Right atrium auricular region (tissue), 2 donors: ENCODE measurements at places on chromosomes 16 and 17. TPM values are rescaled to one million over a fixed set of nuclear protein-coding genes. Genes with fewer than 3 reads are reported as not detected.

The FNDC8 gene
- not detected for total RNA-seq

GRCh38 chr17:50220811-50221210 is 19.4 kb upstream of the COL1A1 start:
- DNase-seq, result no peak
- peaks cover 29% of the 10 kb centered on the region for H3K4me1 ChIP-seq
- no peaks in the 10 kb centered on the region for H3K27me3 ChIP-seq
- H3K27ac ChIP-seq, result peak overlapping the region; percentile 52
- H3K4me3 ChIP-seq, result no peak overlapping the region

DNA sequence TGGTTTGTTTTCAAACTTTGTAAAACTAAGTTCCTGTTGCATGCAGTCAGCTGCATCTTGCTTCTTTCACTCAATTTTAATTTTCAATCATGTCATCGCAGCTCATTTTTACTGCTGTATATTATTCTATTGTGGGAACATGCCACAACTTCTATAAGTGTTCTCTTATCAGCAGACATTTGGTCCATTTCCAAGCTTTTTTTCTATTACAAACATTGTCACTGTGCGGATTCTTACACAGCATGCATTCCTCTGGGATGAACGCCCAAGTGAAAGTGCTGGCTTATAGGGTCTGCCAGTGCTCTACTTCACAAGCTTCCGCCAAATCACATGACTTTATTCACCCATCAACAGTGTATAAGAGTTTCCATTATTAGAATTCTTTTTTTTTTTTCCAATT is 22.7 kb downstream of the GINS3 start:
- H3K27ac ChIP-seq, result peak overlapping the region; percentile 84
- no peaks in the 10 kb centered on the region for H3K36me3 ChIP-seq
- no peak for DNase-seq
- H3K4me3 ChIP-seq, result no peak overlapping the region

GRCh38 chr17:78224231-78225087 is 7.0 kb upstream of the TMEM235 start:
- H3K27me3 ChIP-seq, result no peaks in the 10 kb centered on the region
- H3K4me1 ChIP-seq, result no peaks in the 10 kb centered on the region
- H3K4me3 ChIP-seq, result no peak overlapping the region
- DNase-seq, result no peak
- no peaks in the 10 kb centered on the region for H3K36me3 ChIP-seq

- no peak overlapping the region for H3K4me3 ChIP-seq
- no peaks in the 10 kb centered on the region for H3K36me3 ChIP-seq
- no peak overlapping the region for H3K27ac ChIP-seq
- DNase-seq, result peak; percentile 82
These were observed 27.1 kb upstream of the CRYBA1 start for GRCh38 chr17:29219378-29220047.

GRCh38 chr16:63703612-63704011 is 1418.3 kb downstream of the CDH11 start:
- H3K4me3 ChIP-seq, result no peak overlapping the region
- no peaks in the 10 kb centered on the region for H3K27me3 ChIP-seq
- H3K27ac ChIP-seq, result no peak overlapping the region
- DNase-seq, result no peak

The DHRS7C gene
- total RNA-seq, result 79.3 TPM

The CDH16 gene
- 1.4 TPM for total RNA-seq

DNA sequence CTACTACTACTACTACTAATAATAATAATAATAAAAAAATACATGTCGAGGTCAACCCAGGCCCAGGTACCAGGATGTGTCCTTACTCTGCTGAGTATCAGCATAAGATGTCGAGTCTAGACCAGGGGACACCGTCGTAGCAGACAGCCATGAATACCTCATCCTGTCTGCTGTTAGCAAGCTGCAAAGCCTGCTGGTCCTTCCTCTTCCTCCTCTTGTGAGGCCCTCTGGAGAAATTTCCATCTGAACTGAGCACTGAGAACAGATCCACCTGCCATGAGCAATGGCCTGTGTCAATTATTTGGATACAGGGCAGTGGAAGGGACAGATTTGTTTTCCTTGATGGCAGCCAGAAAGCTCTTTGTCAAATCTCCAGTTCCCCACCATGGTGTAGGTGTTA is 168.5 kb downstream of the XYLT1 start:
- no peaks in the 10 kb centered on the region for H3K4me1 ChIP-seq
- DNase-seq, result no peak
- H3K36me3 ChIP-seq, result no peaks in the 10 kb centered on the region
- H3K27ac ChIP-seq, result no peak overlapping the region

DNA sequence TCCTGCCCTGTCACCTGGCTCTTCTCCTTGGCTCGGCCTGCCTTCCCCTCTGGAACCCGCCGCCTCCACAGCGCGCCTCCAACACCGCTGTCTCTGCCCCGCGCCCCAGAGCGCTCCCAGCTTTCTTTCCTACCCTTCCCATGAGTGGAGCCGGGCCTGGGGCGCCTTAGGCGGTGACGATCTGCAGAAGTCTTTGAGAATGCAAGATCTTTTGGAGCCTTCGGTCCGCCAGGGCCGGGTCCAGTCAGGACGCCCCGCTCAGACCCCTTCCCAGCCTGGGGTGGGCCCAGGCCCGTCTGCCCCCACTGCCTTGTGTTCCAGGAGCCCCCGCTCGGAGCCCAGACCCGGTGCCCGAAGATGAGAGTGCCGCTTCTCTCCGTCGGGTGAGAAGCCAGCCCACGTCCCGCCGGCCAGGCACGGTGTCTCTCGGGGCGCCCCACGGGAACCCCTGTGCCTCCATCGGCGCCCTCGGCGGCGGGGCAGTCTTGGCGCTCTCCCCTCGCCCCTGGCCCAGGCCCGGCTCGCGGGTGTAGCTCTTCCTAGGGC is 40.0 kb downstream of the MRM1 start:
- peaks cover 21% of the 10 kb centered on the region for H3K27me3 ChIP-seq
- H3K4me3 ChIP-seq, result no peak overlapping the region
- peaks cover 18% of the 10 kb centered on the region for H3K4me1 ChIP-seq
- DNase-seq, result no peak
- no peak overlapping the region for H3K27ac ChIP-seq

- no peaks in the 10 kb centered on the region for H3K27me3 ChIP-seq
- H3K4me3 ChIP-seq, result no peak overlapping the region
- DNase-seq, result no peak
- no peaks in the 10 kb centered on the region for H3K4me1 ChIP-seq
These were observed 185.0 kb downstream of the TANC2 start for GRCh38 chr17:63150994-63151464.

GRCh38 chr16:760545-761343 is at the start of gene MSLN:
Gene MSLN, plus strand, starts transcription at chr16:760734. Its CDS starts 1,947 bp downstream, at chr16:762681.
- no peaks in the 10 kb centered on the region for H3K27me3 ChIP-seq
- DNase-seq, result no peak
- no peak within 1 kb of the TSS for H3K4me3 ChIP-seq
- no peaks in the 10 kb centered on the region for H3K36me3 ChIP-seq

The CCL8 gene
- 0.52 TPM for total RNA-seq

DNA sequence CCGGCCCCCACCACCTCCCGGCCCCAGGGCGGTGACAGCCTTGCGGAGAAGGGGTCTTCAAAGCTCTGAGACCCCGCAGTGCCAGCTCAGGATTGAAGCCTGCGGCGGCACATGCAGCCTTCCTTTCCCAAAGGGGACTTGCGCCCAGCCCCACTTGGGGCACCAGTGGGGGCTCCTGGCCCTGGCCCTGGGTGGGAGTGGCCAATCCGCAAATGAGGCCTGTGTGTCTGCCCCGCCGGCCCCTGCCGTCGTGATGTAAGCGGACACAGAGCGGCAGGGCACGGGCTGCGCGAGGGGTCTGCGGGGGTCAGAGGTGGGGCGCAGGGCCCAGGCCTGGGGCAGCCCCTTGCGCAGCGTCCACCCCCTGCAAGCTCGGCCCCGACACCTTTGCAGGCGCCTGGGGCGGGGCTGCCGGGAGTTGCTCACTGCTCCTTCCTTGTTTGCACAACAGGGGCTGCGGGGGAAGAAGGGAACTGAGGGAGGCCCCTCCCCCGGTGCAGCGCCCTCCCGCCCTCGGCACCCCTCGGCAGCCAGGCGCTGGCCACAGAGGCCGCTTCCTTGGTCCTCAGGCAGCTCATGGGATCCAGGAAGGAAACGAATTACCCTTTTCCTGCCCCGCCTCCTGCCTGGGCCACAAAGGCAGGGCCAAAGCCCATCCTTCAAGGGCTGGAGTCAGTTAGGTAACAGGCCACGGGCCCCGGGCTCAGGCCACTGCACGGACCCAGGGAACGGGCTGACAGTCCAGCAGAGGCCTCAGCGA is 2.9 kb downstream of the SLC16A3 start:
- H3K36me3 ChIP-seq, result no peaks in the 10 kb centered on the region
- H3K27ac ChIP-seq, result peak overlapping the region; percentile 76
- peak overlapping the region; percentile 68 for H3K4me3 ChIP-seq
- H3K4me1 ChIP-seq, result no peaks in the 10 kb centered on the region

- no peak overlapping the region for H3K4me3 ChIP-seq
- H3K36me3 ChIP-seq, result peaks cover 11% of the 10 kb centered on the region
- H3K27ac ChIP-seq, result no peak overlapping the region
- no peak for DNase-seq
These were observed 18.7 kb downstream of the RHOT1 start for GRCh38 chr17:32161029-32161428.

GRCh38 chr17:44191941-44192496 is 5.2 kb downstream of the TMUB2 start:
- no peak overlapping the region for H3K27ac ChIP-seq
- no peaks in the 10 kb centered on the region for H3K27me3 ChIP-seq
- no peaks in the 10 kb centered on the region for H3K4me1 ChIP-seq
- no peak for DNase-seq

The METTL16 gene
- total RNA-seq, result 16.4 TPM

- H3K27ac ChIP-seq, result no peak overlapping the region
- no peaks in the 10 kb centered on the region for H3K36me3 ChIP-seq
- DNase-seq, result no peak
- H3K4me3 ChIP-seq, result no peak overlapping the region
These were observed 4.0 kb downstream of the SRCIN1 start for GRCh38 chr17:38601539-38602351.

The DOC2A gene
- not detected for total RNA-seq

- H3K27ac ChIP-seq, result no peak overlapping the region
- no peaks in the 10 kb centered on the region for H3K36me3 ChIP-seq
- peaks cover 4% of the 10 kb centered on the region for H3K27me3 ChIP-seq
- H3K4me1 ChIP-seq, result no peaks in the 10 kb centered on the region
- no peak overlapping the region for H3K4me3 ChIP-seq
These were observed 17.7 kb downstream of the PRAC1 start for GRCh38 chr17:48704361-48705248.

GRCh38 chr16:87407511-87408112 is 15.5 kb downstream of the MAP1LC3B start:
- H3K27ac ChIP-seq, result peak overlapping the region; percentile 27
- H3K36me3 ChIP-seq, result peaks cover 79% of the 10 kb centered on the region
- no peak overlapping the region for H3K4me3 ChIP-seq
- H3K27me3 ChIP-seq, result no peaks in the 10 kb centered on the region

DNA sequence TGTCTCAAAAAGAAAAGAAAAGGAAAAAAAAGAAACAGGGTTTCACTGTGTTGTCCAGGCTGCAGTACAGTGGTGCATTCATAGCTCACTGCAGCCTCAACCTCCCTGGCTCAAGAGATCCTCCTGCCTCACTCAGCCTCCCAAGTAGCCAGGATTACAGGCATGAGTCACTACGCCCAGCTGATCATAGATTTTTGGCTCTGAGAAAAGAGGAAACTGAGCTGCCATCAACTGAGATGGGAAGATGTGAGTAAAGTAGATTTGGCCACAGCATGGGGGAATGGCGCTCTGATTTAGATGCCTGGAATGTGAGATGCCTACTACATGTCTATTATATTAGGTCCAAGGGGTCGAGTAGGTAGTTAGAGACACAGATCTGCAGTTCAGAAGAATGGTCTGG is 5.9 kb upstream of the NAGS start:
- H3K27me3 ChIP-seq, result peaks cover 3% of the 10 kb centered on the region
- DNase-seq, result no peak
- no peak overlapping the region for H3K4me3 ChIP-seq
- no peak overlapping the region for H3K27ac ChIP-seq
- no peaks in the 10 kb centered on the region for H3K36me3 ChIP-seq

- DNase-seq, result no peak
- no peak overlapping the region for H3K27ac ChIP-seq
- peak overlapping the region; percentile 28 for H3K4me3 ChIP-seq
- no peaks in the 10 kb centered on the region for H3K27me3 ChIP-seq
- H3K4me1 ChIP-seq, result no peaks in the 10 kb centered on the region
- H3K36me3 ChIP-seq, result no peaks in the 10 kb centered on the region
These were observed 29.3 kb downstream of the MAF start for GRCh38 chr16:79571065-79571902.

The SALL1 gene
- total RNA-seq, result 1.3 TPM

The BTBD17 gene
- not detected for total RNA-seq

The PLXDC1 gene
- 9.3 TPM for total RNA-seq

The IRX3 gene
- total RNA-seq, result 5.0 TPM

The CETP gene
- not detected for total RNA-seq

DNA sequence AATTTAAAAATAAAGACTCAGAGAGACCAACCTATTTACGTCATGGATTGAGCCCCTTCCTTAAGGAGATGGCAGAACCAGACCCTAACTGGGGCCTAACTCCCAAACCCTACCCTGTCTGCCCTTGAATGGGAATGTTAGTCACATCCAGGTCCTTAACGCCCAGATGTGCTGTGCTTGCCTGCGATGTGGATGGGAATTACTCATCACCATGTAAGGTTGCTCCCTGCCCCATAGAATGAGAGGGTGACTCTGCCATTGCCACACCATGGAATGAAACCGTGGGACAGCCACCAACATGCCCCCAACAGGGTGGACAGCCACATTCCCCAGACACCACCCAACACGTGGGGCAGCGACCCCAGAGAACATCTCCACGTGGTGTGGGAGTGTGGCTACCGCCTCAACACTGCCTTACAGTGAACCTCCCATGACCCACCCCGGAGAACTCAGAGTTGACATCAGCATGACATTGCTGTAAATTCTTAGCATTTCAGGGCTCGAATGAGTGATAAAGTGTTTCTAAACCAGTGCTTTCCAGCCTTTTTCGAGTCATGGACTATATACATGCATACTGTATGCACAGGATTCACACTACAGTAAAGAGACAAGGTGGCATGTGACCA is 31.8 kb downstream of the SCNN1B start:
- no peaks in the 10 kb centered on the region for H3K4me1 ChIP-seq
- H3K27me3 ChIP-seq, result no peaks in the 10 kb centered on the region
- no peak overlapping the region for H3K4me3 ChIP-seq
- no peak for DNase-seq
- H3K27ac ChIP-seq, result no peak overlapping the region

The ZFPM1 gene
- 2.4 TPM for total RNA-seq

The CCL3 gene
- total RNA-seq, result 2.0 TPM

- H3K36me3 ChIP-seq, result no peaks in the 10 kb centered on the region
- no peak overlapping the region for H3K4me3 ChIP-seq
- H3K27me3 ChIP-seq, result no peaks in the 10 kb centered on the region
- H3K27ac ChIP-seq, result no peak overlapping the region
These were observed 92.2 kb downstream of the TNFRSF13B start for GRCh38 chr17:16879686-16880085.

The RGS11 gene
- total RNA-seq, result 9.0 TPM

DNA sequence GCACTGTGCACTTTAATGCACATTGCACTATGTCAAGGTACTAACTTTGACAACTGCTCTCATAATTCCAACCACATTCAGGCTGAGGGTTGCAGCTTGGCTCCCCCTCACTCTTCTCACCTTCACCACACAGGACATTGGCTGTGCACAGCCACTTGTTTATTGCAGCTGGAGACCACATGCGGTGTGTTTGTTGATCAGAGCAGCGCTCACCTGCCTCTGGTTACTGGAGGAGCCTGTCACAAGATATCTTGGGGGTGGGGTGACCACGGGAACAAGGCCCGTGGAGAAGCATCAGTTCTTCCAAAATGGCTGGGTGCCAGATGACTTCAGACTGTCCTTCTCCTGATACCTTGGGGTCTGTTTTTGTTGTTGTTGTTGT is 10.6 kb upstream of the CCL5 start:
- H3K4me1 ChIP-seq, result no peaks in the 10 kb centered on the region
- H3K27me3 ChIP-seq, result no peaks in the 10 kb centered on the region
- H3K4me3 ChIP-seq, result no peak overlapping the region
- DNase-seq, result no peak
